Astrocyte (in vitro differentiated cells and primary cell): ENCODE measurements at places on chromosomes 12 and 14.

- DNase-seq, result peak; percentile 47
These were observed 13.1 kb downstream of the ZDHHC22 start for GRCh38 chr14:77128414-77128891.

GRCh38 chr14:99562856-99563748 lies 40.9 kb downstream of the CCDC85C start:
- peak; percentile 81 for DNase-seq

- DNase-seq, result no peak
These were observed 5.9 kb downstream of the KLHL33 start for GRCh38 chr14:20429801-20430669.

DNA sequence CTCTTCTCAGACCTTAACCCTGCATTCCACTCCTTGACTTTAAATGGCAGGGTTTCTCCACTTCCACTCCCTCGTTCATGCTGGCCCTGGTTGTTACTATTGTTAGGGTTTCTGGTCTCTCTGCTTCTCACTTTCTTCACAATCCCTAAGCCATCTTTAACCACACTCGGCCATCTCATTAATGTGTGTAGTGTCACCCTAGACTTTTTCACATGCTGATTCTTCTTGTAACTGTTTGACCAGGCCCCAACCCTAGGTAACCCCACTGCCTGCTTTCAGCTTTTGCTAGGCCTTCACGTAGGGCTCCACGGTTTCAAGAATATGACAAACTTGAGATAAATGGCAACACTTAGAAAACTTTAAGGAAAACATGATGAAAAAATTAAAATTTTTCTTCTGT lies 195.1 kb downstream of the IPO8 start:
- no peak for DNase-seq

DNA sequence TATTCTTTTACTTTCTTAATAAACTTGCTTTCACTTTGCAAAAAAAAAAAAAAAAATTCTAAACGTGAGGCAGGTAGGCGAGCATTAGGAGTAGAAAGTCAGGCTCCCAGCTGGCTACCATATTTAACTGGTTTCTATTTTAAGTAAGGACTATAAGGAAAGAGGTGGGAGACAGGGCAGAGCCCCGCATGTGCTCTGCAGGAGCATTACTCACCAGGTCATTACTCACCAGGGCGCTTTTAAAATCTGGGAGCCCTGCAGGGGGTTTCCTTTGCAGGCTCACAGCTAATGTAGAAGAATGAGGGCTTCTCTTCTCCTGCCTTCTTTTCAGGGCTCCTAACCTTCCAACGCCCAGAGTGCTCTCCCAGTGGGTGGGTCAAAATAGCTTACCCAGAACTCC lies 14.0 kb upstream of the DPF3 start:
- peak; percentile 73 for DNase-seq
